Left ventricle myocardium inferior (tissue), 1 donor: ENCODE measurements at places on chromosomes 1 and 21. TPM values are rescaled to one million over a fixed set of nuclear protein-coding genes. Genes with fewer than 3 reads are reported as not detected.

GRCh38 chr1:246106342-246106763 is 400.7 kb downstream of the SMYD3 start:
- H3K4me1 ChIP-seq, result no peaks in the 10 kb centered on the region
- H3K4me3 ChIP-seq, result no peak overlapping the region
- DNase-seq, result no peak
- no peaks in the 10 kb centered on the region for H3K27me3 ChIP-seq

ITGB2 gene
- total RNA-seq, result 18.6 TPM

SNRNP40 gene
- 19.7 TPM for total RNA-seq

GRCh38 chr1:196546272-196547111 is 61.7 kb downstream of the KCNT2 start:
- H3K27ac ChIP-seq, result no peak overlapping the region
- no peak overlapping the region for H3K4me3 ChIP-seq
- no peaks in the 10 kb centered on the region for H3K27me3 ChIP-seq
- no peak for DNase-seq

GRCh38 chr1:181918880-181919525 is 142.5 kb downstream of the ZNF648 start:
- no peak for DNase-seq
- no peaks in the 10 kb centered on the region for H3K36me3 ChIP-seq
- no peak overlapping the region for H3K4me3 ChIP-seq
